ENCODE measurements at places on chromosomes 16 and 17.

- no peak overlapping the region for H3K4me3 ChIP-seq
- DNase-seq = no peak
- H3K27me3 ChIP-seq = peaks cover 11% of the 10 kb centered on the region
- H3K36me3 ChIP-seq = no peaks in the 10 kb centered on the region
- no peaks in the 10 kb centered on the region for H3K4me1 ChIP-seq
These were observed 93.4 kb upstream of the TNRC6A start for GRCh38 chr16:24635900-24636610.

- no peaks in the 10 kb centered on the region for H3K36me3 ChIP-seq
- no peak overlapping the region for H3K27ac ChIP-seq
- no peak for DNase-seq
- peaks cover 11% of the 10 kb centered on the region for H3K4me1 ChIP-seq
These were observed 8.0 kb downstream of the CCNF start for GRCh38 chr16:2437032-2437790.

- peaks cover 40% of the 10 kb centered on the region for H3K27me3 ChIP-seq
- H3K27ac ChIP-seq = no peak overlapping the region
- H3K4me1 ChIP-seq = peaks cover 26% of the 10 kb centered on the region
- no peaks in the 10 kb centered on the region for H3K36me3 ChIP-seq
- DNase-seq = no peak
These were observed 5.9 kb downstream of the BAHCC1 start for GRCh38 chr17:81400996-81401722.

GRCh38 chr17:75739174-75739573 lies 17.9 kb downstream of the ITGB4 start:
- H3K4me3 ChIP-seq = no peak overlapping the region
- H3K27me3 ChIP-seq = no peaks in the 10 kb centered on the region
- peaks cover 2% of the 10 kb centered on the region for H3K4me1 ChIP-seq
- H3K36me3 ChIP-seq = no peaks in the 10 kb centered on the region
- DNase-seq = no peak
- no peak overlapping the region for H3K27ac ChIP-seq

DNA sequence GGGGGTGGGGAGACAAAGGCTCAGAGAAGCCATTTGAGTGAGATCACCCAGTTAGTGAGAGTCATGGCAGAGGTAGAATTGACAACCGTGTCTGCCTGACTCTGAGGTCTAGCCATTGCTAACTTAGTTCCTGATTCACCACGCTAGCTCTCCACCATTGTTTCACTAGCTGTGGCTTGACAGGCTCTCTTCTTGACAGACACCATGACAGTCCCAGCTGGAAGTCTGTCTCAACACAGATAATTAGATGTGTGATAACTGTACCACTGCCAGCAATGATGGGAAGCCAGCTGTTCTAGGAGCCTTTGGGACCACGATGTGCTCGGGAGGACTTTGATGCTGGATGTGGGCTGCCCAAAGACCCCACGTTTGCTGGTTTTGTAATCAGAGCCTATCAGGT lies 170.5 kb upstream of the CACNG3 start:
- no peak overlapping the region for H3K27ac ChIP-seq
- DNase-seq = no peak
- H3K36me3 ChIP-seq = peaks cover 40% of the 10 kb centered on the region
- peaks cover 12% of the 10 kb centered on the region for H3K4me1 ChIP-seq
- no peaks in the 10 kb centered on the region for H3K27me3 ChIP-seq

DNA sequence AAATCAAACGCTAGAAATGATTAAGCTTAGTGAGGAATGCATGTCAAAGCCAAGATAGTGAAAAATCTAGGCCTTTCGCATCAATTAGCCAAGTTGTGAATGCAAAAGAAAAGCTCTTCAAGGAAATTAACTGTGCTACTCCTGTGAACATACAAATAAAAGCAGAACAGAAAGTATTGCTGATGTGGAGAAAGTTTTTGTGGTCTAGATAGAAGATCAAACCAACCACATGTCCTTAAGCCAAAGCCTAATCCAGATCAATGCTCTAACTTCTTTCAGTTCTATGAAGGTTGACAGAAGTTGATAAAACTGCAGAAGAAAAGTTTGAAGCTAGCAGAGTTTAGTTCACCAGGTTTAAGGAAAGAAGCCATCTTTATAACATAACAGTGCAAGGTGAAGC lies 1044.6 kb downstream of the CDH11 start:
- no peak overlapping the region for H3K4me3 ChIP-seq
- H3K4me1 ChIP-seq = no peaks in the 10 kb centered on the region
- DNase-seq = no peak

- no peak overlapping the region for H3K27ac ChIP-seq
- H3K36me3 ChIP-seq = no peaks in the 10 kb centered on the region
- H3K27me3 ChIP-seq = no peaks in the 10 kb centered on the region
- H3K4me1 ChIP-seq = no peaks in the 10 kb centered on the region
- no peak overlapping the region for H3K4me3 ChIP-seq
These were observed 31.1 kb upstream of the HELZ start for GRCh38 chr17:67276075-67276474.

DNA sequence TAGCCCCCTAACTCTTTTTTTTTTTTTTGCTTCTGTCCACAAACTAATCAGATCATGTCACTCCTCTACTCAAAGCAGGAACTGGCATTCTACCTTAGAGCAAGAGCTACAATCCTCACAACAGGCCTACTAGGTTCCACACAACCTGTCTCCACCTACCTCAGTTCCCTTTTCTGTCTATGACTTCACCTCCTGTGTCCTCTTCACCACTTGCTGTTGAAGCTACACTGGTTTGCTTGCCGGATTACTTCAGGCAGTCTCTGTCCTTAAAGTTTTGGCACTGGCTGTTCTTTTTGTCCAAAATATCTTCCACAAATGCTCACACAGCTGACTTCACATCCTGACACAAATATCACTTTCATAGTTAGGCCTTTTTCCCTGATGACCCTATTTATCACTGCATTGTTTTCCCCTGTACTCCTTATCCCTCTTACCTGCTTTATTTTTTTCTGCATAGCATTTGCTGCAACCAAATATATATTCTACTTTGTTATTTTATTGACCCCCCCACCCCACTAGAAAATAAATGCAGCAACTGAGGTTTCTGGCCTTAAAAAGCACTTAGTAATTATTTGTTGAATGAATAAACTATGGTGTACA lies 72.0 kb downstream of the KANSL1 start:
- no peaks in the 10 kb centered on the region for H3K36me3 ChIP-seq
- H3K4me3 ChIP-seq = peak overlapping the region; percentile 53
- H3K27ac ChIP-seq = peak overlapping the region; percentile 77
- no peaks in the 10 kb centered on the region for H3K27me3 ChIP-seq
- no peak for DNase-seq
- H3K4me1 ChIP-seq = peaks cover 90% of the 10 kb centered on the region

DNA sequence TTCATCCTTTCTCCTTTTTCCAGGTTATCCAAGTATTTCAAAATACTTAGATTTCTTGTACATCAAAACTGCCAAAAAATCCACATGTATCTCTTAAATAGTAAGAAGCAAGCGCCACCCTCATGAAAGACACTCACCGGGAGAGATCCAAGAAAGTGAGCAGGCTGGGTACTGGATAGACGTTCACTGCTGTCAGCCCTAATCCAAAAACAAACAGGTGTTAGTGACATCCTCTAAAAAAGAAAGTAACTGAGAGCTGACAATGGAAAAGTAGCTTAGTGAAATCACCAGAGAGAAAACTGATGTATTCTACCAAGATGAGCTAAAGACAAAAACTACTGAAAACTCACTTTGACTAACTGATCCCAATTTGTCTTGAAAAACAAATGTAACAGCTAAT lies 46.1 kb downstream of the MARVELD3 start:
- no peak overlapping the region for H3K27ac ChIP-seq
- no peak overlapping the region for H3K4me3 ChIP-seq
- no peaks in the 10 kb centered on the region for H3K4me1 ChIP-seq
- H3K27me3 ChIP-seq = no peaks in the 10 kb centered on the region

DNA sequence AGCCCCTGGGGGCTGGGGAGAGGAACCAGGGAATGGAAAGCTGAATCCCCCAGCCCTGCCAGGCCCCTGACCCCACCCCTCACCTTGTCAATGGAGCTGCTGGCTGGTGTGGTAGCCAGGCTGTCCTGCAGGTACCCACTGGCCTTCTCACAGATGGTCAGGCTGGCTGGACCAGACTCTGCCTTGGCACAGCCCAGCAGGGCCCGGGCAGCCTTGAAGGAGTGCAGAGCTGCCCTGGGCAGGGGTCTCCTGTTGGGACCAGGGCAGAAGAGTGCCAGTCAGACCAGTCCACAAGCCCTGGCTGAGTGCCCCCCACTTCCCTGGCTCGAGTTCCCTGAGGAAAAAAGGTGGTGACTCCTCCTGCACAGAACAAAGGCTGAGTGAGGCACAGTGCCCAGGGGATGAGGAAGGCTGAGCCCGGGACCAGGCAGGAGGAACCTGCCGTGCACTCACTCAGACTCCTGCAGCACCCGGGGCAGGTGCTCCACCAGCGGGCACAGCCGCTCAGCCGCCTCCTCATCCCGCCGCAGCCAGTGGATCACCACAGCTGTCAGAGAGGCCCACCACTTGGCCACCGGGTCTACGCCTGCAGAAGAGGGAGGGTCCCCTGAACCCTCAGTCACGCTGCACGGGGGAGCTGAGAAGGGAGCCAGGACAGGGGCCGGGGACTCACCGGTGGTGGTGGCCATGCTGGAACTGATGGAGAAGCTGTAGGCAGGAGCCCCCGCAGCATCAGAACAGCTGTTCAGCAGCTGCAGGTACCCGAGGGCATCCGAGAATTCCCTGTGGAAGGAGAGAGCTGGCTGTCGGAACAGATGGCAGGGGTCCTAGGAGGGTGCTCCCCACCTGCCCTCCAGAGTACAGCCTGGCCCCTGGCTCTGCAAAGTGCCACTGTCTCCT lies 22.4 kb downstream of the SREBF1 start:
- no peak overlapping the region for H3K4me3 ChIP-seq
- no peak for DNase-seq
- peaks cover 23% of the 10 kb centered on the region for H3K4me1 ChIP-seq
- H3K27me3 ChIP-seq = no peaks in the 10 kb centered on the region
- no peak overlapping the region for H3K27ac ChIP-seq

DNA sequence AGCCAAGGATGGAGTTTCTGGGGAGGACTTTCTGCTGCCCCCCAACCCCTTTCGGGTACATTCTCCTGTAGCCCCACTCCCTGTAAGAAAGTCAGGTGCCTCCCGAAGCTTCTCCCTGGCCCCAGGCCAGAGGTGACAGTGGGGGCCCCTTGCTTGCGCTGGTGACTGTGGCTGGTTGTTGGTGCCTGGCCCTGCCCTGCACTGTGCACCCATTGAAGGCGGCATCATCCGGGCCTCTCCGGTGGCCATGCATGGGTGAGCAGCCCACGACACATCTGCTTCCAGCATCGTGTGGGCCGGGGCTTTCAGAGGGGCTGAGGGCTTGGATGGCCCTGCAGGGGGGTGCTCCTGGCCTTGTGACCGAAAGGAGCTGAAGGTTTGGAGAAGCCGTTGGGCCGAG lies 297.0 kb downstream of the SEC14L1 start:
- peak overlapping the region; percentile 99 for H3K27ac ChIP-seq
- H3K36me3 ChIP-seq = peaks cover 5% of the 10 kb centered on the region
- DNase-seq = no peak
- H3K4me1 ChIP-seq = peaks cover 36% of the 10 kb centered on the region
- no peaks in the 10 kb centered on the region for H3K27me3 ChIP-seq
- peak overlapping the region; percentile 98 for H3K4me3 ChIP-seq

- peak overlapping the region; percentile 90 for H3K4me3 ChIP-seq
- H3K4me1 ChIP-seq = peaks cover 43% of the 10 kb centered on the region
- no peak for DNase-seq
- H3K36me3 ChIP-seq = no peaks in the 10 kb centered on the region
These were observed 1.7 kb downstream of the DEXI start for GRCh38 chr16:10940501-10941079.

- peaks cover 39% of the 10 kb centered on the region for H3K27me3 ChIP-seq
- no peak overlapping the region for H3K27ac ChIP-seq
- no peak for DNase-seq
These were observed 199.9 kb downstream of the ZFHX3 start for GRCh38 chr16:72848028-72848400.

- H3K36me3 ChIP-seq = peaks cover 5% of the 10 kb centered on the region
- no peak overlapping the region for H3K4me3 ChIP-seq
- no peak for DNase-seq
These were observed 71.8 kb upstream of the ZNF469 start for GRCh38 chr16:88310796-88311605.

GRCh38 chr17:31320791-31321190 lies 631 bp downstream of the EVI2A start:
- peak overlapping the region; percentile 96 for H3K27ac ChIP-seq
- H3K4me3 ChIP-seq = peak overlapping the region; percentile 94
- H3K27me3 ChIP-seq = no peaks in the 10 kb centered on the region
- peaks cover 30% of the 10 kb centered on the region for H3K4me1 ChIP-seq
- peaks cover 15% of the 10 kb centered on the region for H3K36me3 ChIP-seq
- no peak for DNase-seq

DNA sequence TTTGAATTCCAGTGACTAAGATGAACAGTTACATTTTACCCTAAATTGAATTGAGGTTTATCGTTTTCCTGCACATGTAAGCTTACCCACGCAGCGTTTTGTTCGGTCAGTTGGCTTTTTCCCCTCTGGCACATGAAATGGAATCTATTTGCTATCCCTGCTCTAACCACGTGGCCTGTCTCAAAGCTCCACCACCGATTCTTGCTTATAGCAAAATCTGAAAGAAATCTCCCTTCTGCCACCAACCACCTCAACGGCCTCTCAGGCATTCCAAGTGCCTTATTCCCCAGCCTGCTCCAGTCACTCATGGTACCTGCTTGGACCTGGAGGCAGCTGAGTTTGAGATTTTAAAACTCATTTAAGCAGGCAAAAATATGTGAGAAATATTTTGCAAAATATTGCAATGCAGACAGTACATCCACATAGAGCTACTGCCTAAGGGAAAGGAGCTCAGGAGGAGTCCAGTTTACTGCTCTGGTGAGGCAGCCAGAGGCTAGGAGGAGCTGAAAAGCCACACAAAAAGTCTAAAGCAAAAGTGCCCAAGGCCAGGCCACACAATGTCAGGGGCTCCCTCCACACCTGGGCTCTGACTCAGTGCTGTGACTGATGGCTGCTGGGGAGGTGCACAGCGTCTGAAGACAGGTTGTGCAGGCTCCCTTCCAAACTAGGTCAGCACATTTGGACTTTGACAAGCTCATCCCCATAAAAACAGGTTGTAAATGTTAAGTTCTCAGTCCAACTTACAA lies 26.4 kb downstream of the ARHGAP17 start:
- DNase-seq = no peak
- peak overlapping the region; percentile 80 for H3K27ac ChIP-seq
- H3K27me3 ChIP-seq = no peaks in the 10 kb centered on the region
- peaks cover 2% of the 10 kb centered on the region for H3K36me3 ChIP-seq
- H3K4me1 ChIP-seq = peaks cover 45% of the 10 kb centered on the region

Measured in naive thymus-derived CD8-positive, alpha-beta T cell (primary cell).